ENCODE measurements at places on chromosomes 12 and 14.
A peak's percentile ranks its signal among the peaks of the same experiment; 100 is the strongest.

GRCh38 chr12:46917821-46918220, 92.0 kb upstream of the SLC38A4 start:
- no peak for DNase-seq

DNA sequence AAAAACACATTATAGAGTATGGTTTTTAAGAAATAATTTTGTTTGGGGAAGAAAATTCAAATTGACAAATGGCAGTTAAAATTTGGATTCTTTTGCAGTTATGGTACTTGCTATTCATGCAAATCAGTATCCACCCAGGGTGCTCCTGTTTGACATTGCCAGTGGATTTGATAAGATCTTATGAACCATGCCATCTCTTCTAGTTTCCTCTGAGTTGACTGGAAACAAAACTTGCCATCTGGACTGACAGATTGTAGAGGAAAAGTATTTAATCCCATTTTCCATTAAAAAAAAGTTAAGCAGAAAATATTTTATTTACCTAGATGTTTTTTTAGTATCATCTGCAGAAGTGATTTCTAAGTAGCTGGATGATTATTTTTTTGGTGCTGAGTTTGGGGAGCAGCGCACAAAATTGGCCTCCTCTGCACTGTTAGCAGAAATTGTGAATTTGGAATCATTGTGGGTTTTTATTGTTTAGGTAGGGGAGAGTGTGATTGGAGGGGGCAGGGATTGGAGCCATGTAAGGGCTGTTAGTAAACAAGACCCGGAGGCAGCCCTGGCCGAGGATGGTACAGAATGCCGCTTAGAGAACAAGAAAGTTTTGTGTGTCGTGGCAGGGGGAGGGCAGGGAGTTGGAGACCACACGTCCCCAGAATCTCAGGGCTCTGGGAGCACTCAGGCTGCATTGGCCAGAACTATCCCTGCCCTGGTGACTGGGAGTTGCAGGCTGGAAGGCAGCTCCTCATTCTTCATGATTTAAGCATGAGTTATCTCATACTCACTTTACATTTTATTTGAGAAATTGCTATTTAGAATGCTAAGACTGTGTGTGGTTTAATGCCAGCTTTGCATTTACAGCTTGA, 56.6 kb downstream of the WDR20 start:
- no peak for DNase-seq

GRCh38 chr12:103778781-103779180, 62.3 kb downstream of the NT5DC3 start:
- DNase-seq: no peak

- no peak for DNase-seq
These were observed 65.8 kb upstream of the DACT1 start for GRCh38 chr14:58571769-58572472.

DNA sequence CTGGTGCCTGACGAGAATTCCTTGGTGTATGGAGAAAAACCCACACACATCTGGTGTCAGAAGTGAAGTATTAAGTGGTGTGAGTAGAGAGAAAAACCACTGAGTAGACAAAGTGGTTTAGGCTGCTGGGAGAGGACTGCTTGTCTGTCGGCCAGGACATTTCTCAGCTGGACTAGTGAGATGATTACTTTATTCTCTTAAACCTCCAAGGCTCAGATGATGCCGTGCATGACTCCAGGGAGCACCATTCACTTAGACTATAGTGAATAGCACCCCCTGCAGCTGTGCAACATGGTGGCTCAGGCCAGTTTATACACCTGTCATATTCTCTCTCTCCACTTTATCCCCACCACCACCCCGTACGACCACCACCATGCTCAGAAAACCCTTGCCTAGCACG, 28.5 kb upstream of the NFYB start:
- DNase-seq: no peak

- DNase-seq: no peak
These were observed 106.1 kb downstream of the SLC15A5 start for GRCh38 chr12:16171348-16171747.

GRCh38 chr12:124340080-124340900, 45.4 kb downstream of the RFLNA start:
- no peak for DNase-seq

- peak; percentile 33 for DNase-seq
These were observed 179.6 kb downstream of the TMEM117 start for GRCh38 chr12:44015333-44015941.
